ENCODE measurements at places on chromosomes 1 and 21.

DNA sequence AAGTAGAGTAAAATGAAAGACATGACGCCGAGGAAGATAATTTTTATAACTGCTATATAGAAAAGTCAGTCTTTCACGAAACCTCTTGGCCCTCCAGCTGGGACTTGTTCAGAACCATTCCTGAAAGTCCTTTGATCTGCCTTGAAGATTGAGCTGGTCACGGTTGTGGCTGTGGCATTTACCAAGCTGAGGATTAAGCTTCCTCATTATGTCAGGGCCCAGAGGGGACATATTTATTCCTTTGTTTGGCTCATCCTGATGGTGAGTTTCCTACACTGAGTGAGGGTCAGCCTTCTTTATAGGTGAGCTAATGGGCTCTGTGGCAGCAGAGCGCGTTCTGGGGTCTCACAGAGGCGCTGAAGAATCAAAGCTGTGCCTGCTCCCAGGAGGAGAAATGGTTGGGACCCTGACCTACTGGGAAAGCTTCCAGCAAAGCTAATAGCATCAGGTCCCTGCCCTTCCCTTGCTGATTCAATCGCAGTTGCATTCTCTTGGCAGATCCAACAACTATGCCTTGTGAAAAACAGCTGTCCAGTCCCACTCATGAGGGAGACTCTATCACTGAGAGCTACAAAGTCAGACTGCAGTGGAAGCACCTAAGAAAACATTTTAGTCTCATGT is 43.2 kb upstream of the PBX1 start:
- DNase-seq: no peak

- DNase-seq: peak; percentile 0
These were observed 88.9 kb downstream of the CRB1 start for GRCh38 chr1:197356723-197357533.

- no peak for DNase-seq
These were observed 102.3 kb downstream of the LACTBL1 start for GRCh38 chr1:22870201-22870871.

GRCh38 chr21:42263591-42264131 is 44.7 kb downstream of the ABCG1 start:
- no peak for DNase-seq

GRCh38 chr1:232620356-232620969 is 9.5 kb downstream of the SIPA1L2 start:
- no peak for DNase-seq

DNA sequence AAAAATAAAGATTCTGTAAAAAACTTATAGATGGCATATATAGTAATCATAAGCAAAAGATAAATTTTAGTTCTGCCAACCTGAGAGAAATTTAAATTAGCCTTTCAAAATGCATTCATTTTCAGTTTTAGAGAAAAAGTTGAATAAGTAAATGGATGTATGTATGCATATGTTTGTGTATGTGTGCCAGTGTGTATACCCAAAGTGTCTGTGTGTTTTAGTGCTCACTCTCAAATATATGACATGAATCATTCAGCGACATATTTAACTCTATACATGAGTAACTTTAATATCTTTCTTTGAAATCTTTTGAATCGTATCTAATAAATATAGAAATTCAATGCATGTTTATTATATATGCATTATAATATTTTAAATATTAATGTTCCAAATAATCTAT is 274.5 kb downstream of the SRGAP2C start:
- DNase-seq: no peak

DNA sequence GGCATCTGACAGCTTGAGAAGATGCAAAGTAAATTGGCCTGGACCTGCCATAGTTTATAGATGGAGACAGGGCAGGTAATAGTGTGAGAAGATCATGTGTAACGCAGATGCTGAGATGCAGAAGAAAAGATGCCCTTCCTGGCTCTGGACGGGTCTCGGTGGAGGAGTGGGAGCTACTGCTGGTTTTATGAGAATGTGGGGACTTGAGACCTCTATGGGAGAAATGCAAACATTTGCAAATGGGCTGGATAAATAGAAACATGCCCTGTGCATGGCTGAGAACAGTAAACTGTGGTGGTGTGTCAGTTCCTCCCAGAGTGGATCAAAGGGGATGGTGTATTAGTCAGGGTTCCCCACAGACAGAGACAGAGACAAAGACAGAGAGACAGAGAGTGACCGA is 21.9 kb downstream of the UBASH3A start:
- no peak for DNase-seq

- DNase-seq: no peak
These were observed 14.5 kb downstream of the SAMD11 start for GRCh38 chr1:938088-938683.

DNA sequence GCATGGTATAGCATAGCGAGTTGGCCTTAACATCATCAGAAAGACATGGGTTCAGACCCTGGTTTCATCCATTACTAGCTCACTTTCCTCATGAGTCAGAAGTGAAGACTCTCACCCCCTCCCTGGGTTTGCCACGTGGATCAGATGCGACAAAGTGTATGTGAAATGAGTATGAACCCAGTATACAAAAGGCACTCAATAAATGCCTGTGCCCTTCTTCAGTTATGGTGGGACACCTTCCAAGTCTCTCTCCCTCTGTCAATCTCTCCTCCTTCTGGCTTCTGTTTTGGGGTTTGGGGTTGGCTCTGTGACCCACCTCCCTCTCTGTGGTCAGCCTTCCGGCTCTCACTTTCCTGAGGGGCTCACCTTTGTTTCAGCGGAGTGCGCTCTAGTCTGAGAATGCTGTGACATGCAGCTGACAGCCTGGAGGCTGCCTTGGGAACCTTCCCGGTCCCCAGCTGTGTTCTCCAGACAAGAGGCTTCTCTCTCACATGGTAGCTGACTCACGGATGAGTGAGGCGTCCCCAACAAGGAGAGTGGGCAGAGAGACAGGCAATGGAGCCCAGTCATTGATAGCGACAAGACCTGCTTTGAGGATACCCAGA is 155.0 kb upstream of the EDN2 start:
- DNase-seq: peak; percentile 56

DNA sequence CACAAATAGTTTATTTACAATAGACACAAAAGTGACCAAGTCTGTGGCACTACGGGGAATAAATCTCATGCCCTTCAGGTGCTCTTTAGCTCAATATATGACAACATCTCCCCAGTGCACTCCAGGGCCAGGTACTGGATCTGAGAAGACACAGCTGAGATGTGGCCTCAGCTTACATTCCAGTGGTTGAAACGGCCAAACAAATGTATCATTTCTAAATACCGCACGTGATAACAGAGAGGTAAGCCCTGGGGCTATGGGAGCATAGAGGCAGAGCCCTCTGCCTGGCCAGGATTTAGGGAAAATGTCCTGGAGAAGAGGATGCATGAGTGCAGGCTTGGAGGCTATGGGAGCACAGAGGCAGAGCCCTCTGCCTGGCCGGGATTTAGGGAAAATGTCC is 630.5 kb downstream of the SMYD3 start:
- no peak for DNase-seq

DNA sequence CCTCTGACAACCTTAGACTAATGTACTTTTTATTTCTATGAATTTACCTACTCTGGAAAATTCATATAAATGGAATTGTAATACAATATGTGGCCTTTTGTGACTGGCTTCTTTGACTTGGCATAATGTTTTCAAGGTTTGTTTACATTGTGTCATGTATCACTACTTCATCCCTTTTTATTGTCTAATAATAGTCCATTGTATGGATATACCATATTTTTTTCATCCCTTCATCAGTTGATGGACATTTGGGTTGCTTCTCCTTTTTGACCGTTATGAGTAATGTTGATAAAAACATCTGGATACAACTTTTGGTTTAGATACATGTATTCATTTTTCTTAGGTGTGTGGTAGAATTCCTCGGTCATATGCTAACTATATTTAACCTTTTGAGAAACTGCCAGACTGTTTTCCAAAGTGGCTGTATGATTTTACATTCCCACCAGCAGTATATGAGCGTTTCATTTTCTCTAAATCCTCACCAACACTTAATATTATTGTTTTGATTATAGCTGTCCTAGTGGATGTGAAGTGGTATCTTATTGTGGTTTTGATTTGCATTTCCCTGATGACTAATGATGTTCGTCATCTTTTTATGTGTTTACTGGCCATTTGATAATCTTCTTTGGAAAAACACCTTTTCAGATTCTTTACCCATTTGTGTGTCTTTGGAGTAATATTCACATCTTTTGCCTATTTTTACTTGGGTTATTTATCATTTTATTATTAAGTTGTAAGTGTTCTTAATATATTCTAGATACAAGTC is 3.5 kb downstream of the RO60 start:
- no peak for DNase-seq

DNA sequence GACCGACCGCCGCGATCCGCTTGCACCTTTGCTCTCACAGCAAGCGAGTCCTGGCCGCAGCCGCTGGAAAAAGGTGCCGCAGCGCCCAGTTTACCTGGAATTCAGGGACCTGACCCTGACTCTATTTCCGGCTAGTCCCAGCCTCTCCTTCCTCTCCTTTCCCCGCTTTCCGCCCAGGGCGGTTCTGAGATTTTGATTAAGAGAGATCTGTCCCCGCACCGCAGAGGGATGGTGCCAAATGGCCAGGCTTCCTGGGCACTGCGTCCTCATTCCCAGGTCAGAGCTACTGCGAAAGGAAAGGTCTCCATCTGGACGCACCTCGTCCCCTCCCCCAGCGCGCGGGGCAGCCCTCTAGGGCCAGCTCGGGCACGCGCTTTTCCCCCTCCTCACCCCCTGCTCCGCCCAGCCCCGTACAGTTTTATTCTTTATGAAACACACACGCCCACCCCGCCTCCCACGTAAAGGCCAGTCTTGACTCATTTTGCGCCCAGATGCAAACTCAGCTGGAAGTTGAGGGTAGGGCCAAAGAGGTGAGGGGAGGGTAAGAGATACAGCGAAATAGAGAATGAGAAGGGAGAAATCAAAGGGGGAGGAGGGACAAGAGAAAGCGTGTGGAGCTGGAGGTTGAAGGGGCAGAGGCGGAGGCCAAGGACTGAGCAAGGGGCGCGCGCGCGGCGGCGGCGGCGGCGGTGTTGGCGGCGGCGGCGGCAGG is 411.8 kb upstream of the ESRRG start:
- DNase-seq: no peak

GRCh38 chr1:236829085-236829484 is 34.0 kb downstream of the MTR start:
- no peak for DNase-seq

DNA sequence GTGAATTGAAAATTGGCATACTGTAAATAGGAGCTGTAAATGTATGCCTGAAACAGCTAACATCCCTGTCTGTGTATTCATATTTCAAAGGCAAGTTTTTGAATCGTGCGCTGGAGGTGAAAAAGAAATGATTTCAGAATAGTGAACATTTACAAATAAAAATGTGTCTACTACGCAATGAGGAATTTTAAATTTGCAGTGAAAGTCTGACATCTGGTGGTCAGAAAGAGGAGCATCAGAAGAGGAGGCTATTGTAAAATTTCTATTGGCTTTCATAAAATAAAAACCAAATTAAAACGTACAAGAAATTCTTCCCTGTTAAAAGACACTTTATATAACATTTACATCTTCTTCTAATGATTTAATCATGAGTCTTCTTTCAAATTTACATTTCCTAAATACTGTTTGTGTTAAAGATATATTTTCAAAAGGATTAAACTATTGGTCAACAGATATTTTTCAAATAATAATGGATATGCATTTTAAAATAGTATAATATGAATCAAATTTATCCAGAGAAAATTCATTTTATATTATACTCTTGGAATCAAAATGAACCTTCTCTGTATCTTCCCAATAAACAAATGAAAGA is 113.7 kb upstream of the RRP15 start:
- DNase-seq: no peak

- DNase-seq: no peak
These were observed 19.2 kb downstream of the CNIH3 start for GRCh38 chr1:224635356-224635755.

GRCh38 chr1:237098541-237098940 is 56.6 kb downstream of the RYR2 start:
- DNase-seq: no peak

DNA sequence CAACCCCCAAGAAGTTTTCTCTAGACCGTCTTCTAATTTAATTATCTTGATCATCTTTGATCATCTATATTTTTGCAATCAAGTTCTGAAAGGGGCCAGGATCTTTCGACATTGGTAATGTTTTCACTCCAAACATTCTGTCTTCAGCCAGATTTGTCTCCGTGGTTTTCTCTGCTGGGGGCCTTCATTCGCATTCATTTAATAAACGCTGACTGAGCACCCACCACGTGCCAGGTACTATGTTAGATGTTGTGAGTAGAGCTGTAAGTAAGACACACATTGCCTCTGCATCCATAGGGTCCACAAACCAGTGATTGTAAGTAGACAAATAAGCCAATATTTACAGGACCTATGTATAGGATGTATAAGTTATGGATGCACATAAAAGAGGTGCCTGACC is 134.5 kb upstream of the MROH9 start:
- DNase-seq: no peak

DNA sequence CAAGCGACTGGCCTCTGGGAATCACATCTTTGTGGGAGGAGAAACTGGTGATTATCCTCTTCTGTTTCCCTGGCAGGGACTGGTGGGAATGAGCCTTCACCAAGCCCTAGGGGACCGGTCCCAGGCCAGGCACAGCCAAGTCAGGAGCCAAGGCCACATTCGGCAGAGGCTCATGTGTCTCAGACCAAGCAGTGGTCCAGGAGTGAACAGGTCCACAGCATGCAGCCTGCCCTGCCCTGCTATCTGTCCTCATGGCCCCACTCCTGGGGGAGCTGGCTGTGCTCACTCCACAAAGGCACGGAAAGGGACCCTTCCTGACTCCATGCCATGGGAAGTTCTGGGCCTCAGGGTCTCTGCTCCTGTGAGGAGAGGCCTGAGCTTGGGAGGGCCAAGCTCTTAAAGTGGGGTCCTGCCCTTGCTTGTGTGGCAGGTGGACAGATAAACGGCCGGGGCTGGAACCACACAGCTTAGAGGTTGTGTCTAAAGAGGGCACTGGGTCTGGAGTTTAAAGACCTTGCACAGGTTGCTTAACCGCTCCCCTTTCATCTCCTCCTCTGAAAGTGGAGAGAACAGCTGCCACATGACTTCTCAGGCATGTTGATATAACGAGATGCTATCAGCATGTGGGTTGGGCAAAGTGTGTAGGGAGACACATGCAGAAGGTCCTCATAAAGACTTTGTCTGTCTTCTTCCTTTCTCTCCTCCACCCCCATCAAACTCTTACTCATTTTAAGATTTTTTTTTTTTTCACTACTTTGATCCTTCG is 57.5 kb downstream of the CASQ2 start:
- no peak for DNase-seq

DNA sequence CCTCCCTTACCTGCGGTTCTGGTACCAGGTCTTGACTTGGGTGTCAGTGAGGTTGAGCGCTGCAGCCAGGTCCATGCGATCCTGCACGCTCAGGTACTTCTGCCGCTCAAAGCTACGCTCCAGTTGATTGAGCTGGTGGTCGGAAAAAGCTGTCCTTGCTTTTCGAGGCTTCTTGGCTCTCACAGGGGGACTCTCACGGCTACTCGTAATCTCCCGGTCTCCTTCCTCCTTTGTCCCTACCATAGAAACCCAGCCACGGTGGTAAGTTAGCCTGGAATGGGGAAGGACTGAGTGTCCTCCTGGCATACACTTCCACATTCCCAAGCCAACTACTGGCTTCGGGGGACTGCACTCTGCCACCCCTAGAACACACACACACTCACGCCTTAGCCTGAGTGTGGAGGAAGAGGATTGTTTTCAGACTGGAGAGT is 2.6 kb downstream of the BARHL2 start:
- DNase-seq: no peak

Measured in stimulated activated CD4-positive, alpha-beta T cell treated with anti-CD3 and anti-CD28 coated beads, Interleukin-15, amount 100 ng/mL, for 48 hours (primary cell).